ENCODE measurements at places on chromosomes 7 and 10.

- DNase-seq: peak; percentile 85
These were observed 24.6 kb upstream of the ASL start for GRCh38 chr7:66050990-66051448.

DNA sequence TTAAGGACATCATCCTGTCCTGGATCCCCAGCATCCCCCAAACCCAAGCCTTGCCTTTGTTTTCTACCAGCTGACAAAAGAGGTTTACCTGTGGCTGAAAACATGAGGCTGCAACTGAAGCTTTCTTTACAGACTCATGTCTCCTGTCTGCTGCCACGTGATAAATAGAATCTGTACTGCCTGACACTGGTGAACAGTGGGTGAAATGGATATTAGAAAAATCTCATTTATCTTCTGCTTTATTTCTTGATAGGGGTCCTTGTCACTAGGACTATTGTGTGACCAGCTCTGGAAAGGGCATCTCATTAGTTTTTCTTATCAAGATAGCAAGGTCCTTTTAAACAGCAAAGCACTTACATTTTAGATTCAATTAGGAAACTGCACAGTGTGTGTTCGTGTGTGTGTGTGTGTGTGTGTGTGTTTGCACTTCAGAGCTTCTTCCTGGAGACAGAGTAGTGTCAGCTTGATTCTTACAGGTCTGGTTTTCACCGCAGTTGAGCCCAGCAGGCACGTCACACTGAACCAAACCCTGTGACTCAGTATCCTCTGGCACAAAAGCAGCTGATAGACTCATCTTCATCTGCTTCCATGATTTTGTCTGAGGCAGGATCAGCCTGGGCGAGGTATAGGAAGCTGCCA is 373.5 kb upstream of the CELF2 start:
- no peak for DNase-seq

DNA sequence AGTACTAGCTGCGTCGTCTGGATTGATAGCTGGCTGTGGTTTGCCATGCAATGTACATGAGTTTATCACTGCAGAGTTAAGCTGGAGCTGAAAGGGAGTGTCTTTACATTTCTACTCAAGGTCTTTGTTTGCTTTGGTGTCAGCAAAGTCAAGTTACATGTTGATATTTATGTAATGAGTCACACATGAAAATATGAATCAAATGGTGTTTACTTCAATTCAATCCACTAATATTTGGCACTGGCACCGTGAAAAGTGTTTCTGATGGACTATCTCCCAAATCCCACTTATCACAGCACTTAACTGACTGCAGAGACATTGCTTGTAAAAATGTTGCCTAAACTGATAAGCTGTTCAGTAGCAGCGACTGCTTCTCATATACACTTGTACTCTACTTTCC is 395.9 kb downstream of the TFEC start:
- DNase-seq: no peak

- no peak for DNase-seq
These were observed 80.6 kb downstream of the TRRAP start for GRCh38 chr7:98958968-98959367.

DNA sequence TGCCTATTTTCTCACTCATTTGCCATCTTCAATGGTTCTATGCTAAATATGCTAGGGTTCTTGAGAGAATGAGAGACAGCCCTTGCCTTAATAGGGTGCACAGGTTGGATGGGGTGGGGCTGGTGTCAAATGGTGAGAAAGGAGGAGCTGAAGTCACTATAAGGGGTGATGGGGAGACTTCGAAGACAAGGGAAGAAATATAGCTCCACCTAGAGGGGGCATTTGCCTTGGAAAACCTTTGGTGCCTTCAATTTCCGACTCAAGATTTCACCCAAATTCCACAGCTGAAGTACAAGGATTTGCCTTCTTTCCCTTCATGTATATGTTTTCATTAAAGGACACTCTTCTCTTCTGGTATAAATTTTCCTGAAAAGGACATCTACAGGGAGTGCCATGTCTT is 5.6 kb downstream of the PTN start:
- no peak for DNase-seq

DNA sequence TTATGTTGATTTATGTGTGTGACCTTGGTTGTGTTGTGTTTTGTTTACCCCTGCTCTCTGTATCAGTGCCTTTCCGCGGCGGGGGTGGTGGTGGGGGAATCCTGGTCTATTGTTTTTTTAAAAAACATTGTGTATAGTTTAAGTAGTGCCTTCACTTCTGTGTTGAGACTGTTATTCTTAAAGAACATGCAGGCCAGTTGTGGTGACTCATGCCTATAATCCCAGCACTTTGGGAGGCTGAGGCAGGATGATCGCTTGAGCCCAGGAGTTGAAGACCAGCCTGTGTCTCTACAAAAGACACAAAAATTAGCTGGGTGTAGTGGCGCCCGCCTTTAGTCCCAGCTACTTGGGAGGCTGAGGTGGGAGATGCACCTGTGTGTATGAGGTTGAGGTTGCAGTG is 429.0 kb upstream of the LRGUK start:
- no peak for DNase-seq

GRCh38 chr10:18313626-18314025 is 173.4 kb downstream of the CACNB2 start:
- no peak for DNase-seq

- DNase-seq: no peak
These were observed 54.4 kb downstream of the STK17A start for GRCh38 chr7:43637114-43637806.

GRCh38 chr10:8767591-8767990 is 713.1 kb downstream of the GATA3 start:
- DNase-seq: no peak

GRCh38 chr10:105434970-105435369 is 793.9 kb downstream of the SORCS3 start:
- DNase-seq: no peak

DNA sequence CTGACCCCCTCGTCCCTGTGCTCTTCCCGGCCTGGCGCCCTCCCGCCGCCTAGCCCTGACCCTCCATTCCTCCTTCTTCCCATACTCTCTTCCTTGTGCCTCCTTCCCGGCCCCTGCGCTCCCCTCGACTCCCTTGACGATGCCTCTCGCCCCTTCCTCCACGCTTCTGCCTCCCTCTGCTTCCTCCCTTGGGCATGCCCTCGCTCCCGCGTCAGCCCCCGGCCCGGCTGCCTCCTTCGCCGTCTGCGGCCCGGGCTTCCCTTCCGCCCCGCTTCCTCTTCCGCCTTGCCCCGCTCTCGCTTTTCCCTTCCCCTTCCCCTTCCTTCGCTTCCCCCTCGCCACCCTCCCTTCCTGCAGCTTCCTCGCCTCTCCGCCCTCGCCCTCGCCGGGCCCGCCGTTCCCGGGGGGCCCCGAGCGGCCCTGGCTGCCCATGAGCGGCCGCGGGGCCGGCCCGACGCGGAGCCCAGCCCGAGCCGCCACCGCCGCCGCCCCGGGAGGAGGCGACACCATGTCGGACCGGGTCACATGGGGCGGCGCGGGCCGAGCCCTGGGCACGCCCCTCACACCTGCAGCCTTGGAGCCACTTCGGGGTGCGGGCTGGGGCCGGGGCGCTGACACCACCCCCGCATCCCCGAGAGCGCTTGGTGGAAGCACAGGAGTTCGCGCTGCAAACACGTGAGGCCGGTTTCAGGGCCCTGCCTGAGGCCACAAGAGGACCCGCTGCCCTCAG is at the start of gene FBXW4:
TSS of gene FBXW4 (minus strand) at position 497 of the 730 bp plus-strand sequence. CDS start at position 432, 65 bp downstream.
- no peak for DNase-seq

GRCh38 chr10:101031796-101032636 is 982 bp downstream of the SFXN3 start:
- no peak for DNase-seq

GRCh38 chr10:135601-136464 is 578 bp downstream of the ZMYND11 start:
- DNase-seq: no peak
